Aorta (tissue), 5 donors: ENCODE measurements at places on chromosomes 2 and 18. TPM values are rescaled to one million over a fixed set of nuclear protein-coding genes. Genes with fewer than 3 reads are reported as not detected.

DNA sequence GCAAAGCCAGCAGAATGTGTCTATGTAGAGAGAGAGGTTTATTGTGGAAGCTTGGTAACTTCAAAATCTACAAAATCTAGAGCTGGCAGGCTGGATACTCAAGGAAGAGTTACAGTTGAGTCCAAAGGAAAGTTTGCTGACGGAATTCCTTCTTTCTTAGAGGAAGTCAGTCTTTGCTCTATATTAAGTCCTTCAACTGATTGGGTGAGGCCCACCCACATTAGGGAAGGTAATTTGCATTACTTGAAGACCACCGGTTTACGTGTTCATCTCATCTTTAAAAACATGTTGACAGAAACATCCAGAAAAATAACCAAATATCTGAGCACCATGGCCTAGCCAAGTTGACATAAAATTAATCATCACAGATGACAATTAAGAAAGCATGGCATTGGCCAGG is 101.5 kb downstream of the TEX51 start:
- DNase-seq: no peak
- H3K27ac ChIP-seq: no peak overlapping the region

- H3K27ac ChIP-seq: no peak overlapping the region
- no peak overlapping the region for H3K4me3 ChIP-seq
- DNase-seq: no peak
- H3K36me3 ChIP-seq: no peaks in the 10 kb centered on the region
- H3K4me1 ChIP-seq: no peaks in the 10 kb centered on the region
These were observed 126.6 kb upstream of the NRP2 start for GRCh38 chr2:205555566-205556230.

GRCh38 chr18:28063271-28063761 is 113.6 kb downstream of the CDH2 start:
- no peaks in the 10 kb centered on the region for H3K36me3 ChIP-seq
- no peak overlapping the region for H3K27ac ChIP-seq
- H3K27me3 ChIP-seq: no peaks in the 10 kb centered on the region

- no peaks in the 10 kb centered on the region for H3K4me1 ChIP-seq
- H3K27ac ChIP-seq: no peak overlapping the region
These were observed 386.2 kb upstream of the HNRNPA3 start for GRCh38 chr2:176826356-176826755.

GRCh38 chr2:141947396-141948114 is 183.3 kb downstream of the LRP1B start:
- H3K4me3 ChIP-seq: no peak overlapping the region
- DNase-seq: no peak
- no peaks in the 10 kb centered on the region for H3K27me3 ChIP-seq
- H3K36me3 ChIP-seq: no peaks in the 10 kb centered on the region
- no peaks in the 10 kb centered on the region for H3K4me1 ChIP-seq
- no peak overlapping the region for H3K27ac ChIP-seq

GRCh38 chr2:55482186-55482884 is 37.2 kb upstream of the CFAP36 start:
- no peak overlapping the region for H3K4me3 ChIP-seq
- DNase-seq: no peak
- H3K27me3 ChIP-seq: no peaks in the 10 kb centered on the region
- no peaks in the 10 kb centered on the region for H3K4me1 ChIP-seq
- no peaks in the 10 kb centered on the region for H3K36me3 ChIP-seq
- no peak overlapping the region for H3K27ac ChIP-seq

DNA sequence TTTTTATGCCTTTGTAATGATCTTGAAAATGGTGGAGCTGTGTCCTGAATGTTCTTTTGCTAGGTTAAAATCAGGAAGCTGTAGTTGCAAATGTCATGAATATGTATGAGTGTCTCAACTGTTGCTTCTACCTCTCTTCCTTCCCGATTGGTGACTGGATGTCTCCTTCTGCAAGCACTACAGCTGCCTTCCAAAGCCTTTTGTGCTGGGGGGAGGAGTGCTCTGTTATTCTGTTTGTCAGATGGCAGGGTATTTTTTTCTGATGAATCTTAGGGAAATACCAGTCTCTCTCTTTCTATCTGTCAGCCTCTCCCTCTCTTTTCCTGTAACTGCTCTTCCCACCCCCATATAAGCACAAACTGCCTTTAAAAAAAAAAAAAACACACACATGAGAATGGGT is 1396.3 kb upstream of the CELF4 start:
- no peaks in the 10 kb centered on the region for H3K36me3 ChIP-seq
- H3K4me1 ChIP-seq: no peaks in the 10 kb centered on the region
- no peaks in the 10 kb centered on the region for H3K27me3 ChIP-seq
- no peak overlapping the region for H3K4me3 ChIP-seq

DNA sequence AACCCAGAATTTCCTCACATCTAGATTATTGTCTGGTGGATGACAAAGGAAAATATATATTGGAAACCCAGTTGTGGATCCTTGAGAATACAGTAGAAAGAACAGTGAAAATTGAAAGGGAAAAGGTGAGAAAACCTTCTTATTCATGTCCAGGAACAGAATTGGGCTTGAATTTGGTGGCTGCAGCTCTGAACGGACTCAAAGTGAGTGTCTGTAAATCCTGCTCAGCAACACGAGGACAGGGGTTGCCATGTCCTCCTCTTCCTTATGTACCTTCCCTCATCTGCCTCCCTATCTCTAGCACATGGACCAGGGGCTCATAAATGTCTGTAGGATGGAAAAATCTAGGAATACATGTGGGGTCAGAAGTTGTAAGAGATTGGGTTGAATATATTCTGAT is 152.2 kb downstream of the RPIA start:
- no peak overlapping the region for H3K27ac ChIP-seq
- H3K27me3 ChIP-seq: no peaks in the 10 kb centered on the region
- no peaks in the 10 kb centered on the region for H3K4me1 ChIP-seq
- H3K4me3 ChIP-seq: no peak overlapping the region

- DNase-seq: no peak
- H3K27ac ChIP-seq: no peak overlapping the region
- no peak overlapping the region for H3K4me3 ChIP-seq
- H3K36me3 ChIP-seq: no peaks in the 10 kb centered on the region
- no peaks in the 10 kb centered on the region for H3K27me3 ChIP-seq
- H3K4me1 ChIP-seq: no peaks in the 10 kb centered on the region
These were observed 156.6 kb downstream of the MYCN start for GRCh38 chr2:16096962-16097361.

DNA sequence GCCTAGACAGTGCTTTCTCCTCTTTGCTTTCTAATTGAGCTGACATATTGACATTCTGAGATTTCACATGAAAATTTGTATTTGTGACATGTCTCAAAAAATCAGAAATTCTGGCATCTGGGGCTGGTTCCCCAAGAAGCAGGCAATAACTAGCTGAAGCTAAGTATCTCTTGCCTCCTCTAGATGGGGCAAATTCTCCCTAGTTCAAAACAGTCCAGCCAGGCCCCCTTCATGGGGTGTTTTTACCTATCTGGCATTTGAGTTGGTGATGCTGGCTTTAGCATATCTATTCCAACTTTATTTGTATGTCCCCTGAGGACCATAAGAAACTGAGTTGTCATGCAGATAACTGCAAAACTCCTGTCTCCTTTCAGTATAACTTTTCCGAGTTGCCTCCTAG is 39.9 kb downstream of the ARHGAP15 start:
- no peaks in the 10 kb centered on the region for H3K4me1 ChIP-seq
- no peak overlapping the region for H3K27ac ChIP-seq

DNA sequence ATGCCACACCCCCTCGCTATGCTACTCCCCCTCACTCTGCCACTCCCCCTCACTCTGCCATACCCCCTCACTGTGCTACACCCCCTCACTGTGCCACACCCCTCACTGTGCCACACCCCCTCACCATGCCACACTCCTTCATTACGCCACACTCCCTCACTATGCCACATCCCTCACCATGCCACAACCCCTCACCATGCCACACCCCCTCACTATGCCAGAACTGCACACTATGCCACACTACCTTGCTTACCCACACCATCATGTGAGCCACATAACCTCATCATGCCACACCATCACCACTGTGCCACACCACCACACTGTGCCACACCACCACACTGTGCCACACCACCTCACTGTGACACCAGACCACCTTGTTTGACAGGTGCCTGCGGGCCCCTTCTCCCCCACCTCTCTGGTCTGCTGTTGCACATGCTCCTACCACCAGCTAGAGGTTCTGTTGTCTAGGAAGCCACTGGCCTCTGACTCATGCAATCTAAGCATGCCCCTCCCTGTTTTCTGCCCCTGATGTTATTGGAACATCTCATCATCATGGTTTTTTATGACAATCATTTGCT is 22.0 kb downstream of the MARCHF4 start:
- no peak overlapping the region for H3K27ac ChIP-seq
- H3K4me1 ChIP-seq: no peaks in the 10 kb centered on the region
- no peak for DNase-seq
- H3K36me3 ChIP-seq: no peaks in the 10 kb centered on the region

DNA sequence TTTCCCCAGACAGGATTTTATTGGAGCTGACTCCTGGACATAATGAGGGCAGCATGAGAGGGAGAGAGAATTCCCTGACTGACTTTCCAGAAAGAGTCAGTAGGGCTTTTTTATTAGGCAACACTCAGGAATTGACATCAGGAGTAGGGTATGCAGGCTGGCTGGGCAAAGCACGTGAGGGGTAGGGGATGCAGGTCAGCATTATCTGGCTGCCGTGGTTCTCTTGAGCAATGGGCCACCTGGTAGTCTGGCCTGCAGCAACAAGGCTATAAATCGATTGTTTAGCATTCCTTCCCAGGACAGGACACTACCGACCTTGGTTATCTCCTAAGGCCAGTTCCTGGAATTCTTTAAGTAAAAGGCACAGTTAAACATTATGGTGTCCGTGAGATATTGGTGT is 160.8 kb upstream of the AGAP1 start:
- DNase-seq: no peak
- H3K27ac ChIP-seq: no peak overlapping the region
- no peaks in the 10 kb centered on the region for H3K27me3 ChIP-seq
- H3K4me1 ChIP-seq: no peaks in the 10 kb centered on the region
- no peak overlapping the region for H3K4me3 ChIP-seq
- H3K36me3 ChIP-seq: no peaks in the 10 kb centered on the region

DNA sequence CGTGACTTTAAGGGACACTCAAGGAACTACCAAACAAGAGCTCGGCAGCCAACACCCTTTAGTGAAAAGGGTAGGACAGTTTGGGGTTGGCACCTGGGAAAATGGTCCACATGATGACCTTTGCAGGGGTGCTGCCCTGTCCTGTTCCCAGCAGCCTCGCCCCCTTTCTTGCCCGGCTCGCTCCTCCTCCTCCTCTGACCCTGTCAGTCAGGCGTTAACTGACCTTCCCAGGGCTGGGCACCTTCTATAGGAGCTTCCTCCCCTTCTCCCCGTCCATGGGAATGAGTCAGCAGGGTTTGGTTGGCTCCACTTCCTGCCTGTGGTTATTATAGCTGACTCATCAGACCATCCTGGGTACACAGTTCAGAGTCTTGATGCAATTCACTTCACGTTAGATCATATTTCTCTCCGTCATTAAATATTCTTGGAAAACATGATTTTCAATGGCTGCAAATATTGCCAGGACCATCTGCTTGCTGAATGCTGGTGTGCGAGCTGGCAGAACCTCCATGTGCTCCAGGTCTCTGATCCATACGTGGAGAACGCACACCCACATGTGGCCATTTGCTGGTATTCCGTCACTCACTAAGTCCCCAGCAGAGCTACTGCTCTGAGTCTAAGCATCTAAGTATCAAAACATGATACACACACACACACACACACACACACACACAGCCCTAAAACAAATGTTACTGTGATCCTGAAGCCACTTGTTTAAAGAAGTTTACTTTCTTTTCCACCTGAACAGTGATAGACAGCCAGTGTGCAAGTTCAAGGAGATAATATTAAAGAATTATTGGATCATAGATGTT is 185.0 kb downstream of the ANAPC1 start:
- H3K4me3 ChIP-seq: no peak overlapping the region
- H3K27ac ChIP-seq: no peak overlapping the region
- DNase-seq: peak; percentile 89
- no peaks in the 10 kb centered on the region for H3K36me3 ChIP-seq
- no peaks in the 10 kb centered on the region for H3K27me3 ChIP-seq
- H3K4me1 ChIP-seq: no peaks in the 10 kb centered on the region

GRCh38 chr18:67508146-67508545 is 8.4 kb downstream of the DSEL start:
- no peaks in the 10 kb centered on the region for H3K4me1 ChIP-seq
- no peak overlapping the region for H3K27ac ChIP-seq
- H3K27me3 ChIP-seq: no peaks in the 10 kb centered on the region
- no peak overlapping the region for H3K4me3 ChIP-seq

- no peak for DNase-seq
- H3K4me1 ChIP-seq: peaks cover 4% of the 10 kb centered on the region
- no peak overlapping the region for H3K4me3 ChIP-seq
- no peaks in the 10 kb centered on the region for H3K36me3 ChIP-seq
- H3K27me3 ChIP-seq: no peaks in the 10 kb centered on the region
These were observed 156.7 kb downstream of the WDSUB1 start for GRCh38 chr2:159129824-159130223.

DNA sequence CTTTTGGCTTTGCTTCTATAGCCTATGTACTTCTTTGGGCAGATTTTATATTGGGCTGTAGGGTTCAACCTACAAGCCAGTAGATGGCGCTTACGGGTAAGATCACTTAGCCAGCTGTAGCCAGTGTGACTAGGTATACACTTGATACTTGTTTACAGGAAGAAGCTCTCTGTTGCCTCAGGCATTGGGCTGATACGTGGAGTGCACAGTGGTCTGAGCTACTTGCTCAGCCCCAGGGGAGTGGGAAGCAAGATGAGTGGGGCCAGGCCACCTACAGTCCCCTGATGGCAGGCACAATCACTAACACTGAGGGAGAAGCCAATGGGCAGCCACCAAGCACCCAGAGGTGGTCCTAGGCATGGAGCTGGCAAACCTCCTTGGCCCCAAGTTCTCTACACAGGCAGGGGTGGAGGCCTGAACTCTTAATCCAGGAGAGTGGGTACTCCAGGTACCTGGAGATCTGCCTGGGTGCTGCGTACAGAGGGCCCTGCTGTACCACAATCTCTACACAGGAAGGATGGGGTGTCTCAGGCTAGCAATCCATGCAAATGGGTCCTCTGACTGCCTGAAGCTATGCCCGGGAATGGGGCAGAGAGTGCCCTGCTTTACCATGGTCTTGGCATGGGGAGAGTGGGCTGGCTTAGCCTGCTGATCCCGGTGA is 122.2 kb downstream of the NCOA1 start:
- no peaks in the 10 kb centered on the region for H3K36me3 ChIP-seq
- H3K27ac ChIP-seq: no peak overlapping the region
- H3K27me3 ChIP-seq: no peaks in the 10 kb centered on the region
- peaks cover 3% of the 10 kb centered on the region for H3K4me1 ChIP-seq

GRCh38 chr2:4012197-4012596 is 308.8 kb downstream of the DCDC2C start:
- no peaks in the 10 kb centered on the region for H3K36me3 ChIP-seq
- no peaks in the 10 kb centered on the region for H3K27me3 ChIP-seq
- no peaks in the 10 kb centered on the region for H3K4me1 ChIP-seq

ID2 gene
- 322 TPM for total RNA-seq

RESP18 gene
- total RNA-seq: not detected

LINC00305 gene
- total RNA-seq: not detected

COPS9 gene
- 83.7 TPM for total RNA-seq

SRBD1 gene
- total RNA-seq: 14.5 TPM

PECR gene
- 5.6 TPM for total RNA-seq

TMEM127 gene
- 53.4 TPM for total RNA-seq

RAB6C gene
- total RNA-seq: not detected

CCBE1 gene
- total RNA-seq: not detected
